ENCODE measurements at places on chromosomes 6 and 20. TPM values are rescaled to one million over a fixed set of nuclear protein-coding genes. Genes with fewer than 3 reads are reported as not detected.

RBBP9 gene
- 31.5 TPM for total RNA-seq

TAGAP gene
- 7.7 TPM for total RNA-seq

CALHM4 gene
- 0.22 TPM for total RNA-seq

CNPY3 gene
- 35.3 TPM for total RNA-seq

KIF16B gene
- total RNA-seq: 16.9 TPM

HAO1 gene
- not detected for total RNA-seq

SIRPD gene
- total RNA-seq: not detected

ULBP3 gene
- total RNA-seq: 5.6 TPM

GSTA2 gene
- total RNA-seq: not detected

LRFN2 gene
- 2.7 TPM for total RNA-seq

SLC26A8 gene
- 4.4 TPM for total RNA-seq

SLC16A10 gene
- 14.9 TPM for total RNA-seq

GINS1 gene
- 11.5 TPM for total RNA-seq

PRL gene
- 0.11 TPM for total RNA-seq

MRPS10 gene
- total RNA-seq: 28.8 TPM

UBD gene
- total RNA-seq: 0.50 TPM
